ENCODE measurements at places on chromosomes 7 and 10. TPM values are rescaled to one million over a fixed set of nuclear protein-coding genes. Genes with fewer than 3 reads are reported as not detected.

- peaks cover 22% of the 10 kb centered on the region for H3K4me1 ChIP-seq
- H3K4me3 ChIP-seq: no peak overlapping the region
- no peak overlapping the region for H3K27ac ChIP-seq
- no peak for DNase-seq
- H3K27me3 ChIP-seq: no peaks in the 10 kb centered on the region
Measured at GRCh38 chr7:2470204-2471021, 5.8 kb downstream of the GRIFIN start.

DNA sequence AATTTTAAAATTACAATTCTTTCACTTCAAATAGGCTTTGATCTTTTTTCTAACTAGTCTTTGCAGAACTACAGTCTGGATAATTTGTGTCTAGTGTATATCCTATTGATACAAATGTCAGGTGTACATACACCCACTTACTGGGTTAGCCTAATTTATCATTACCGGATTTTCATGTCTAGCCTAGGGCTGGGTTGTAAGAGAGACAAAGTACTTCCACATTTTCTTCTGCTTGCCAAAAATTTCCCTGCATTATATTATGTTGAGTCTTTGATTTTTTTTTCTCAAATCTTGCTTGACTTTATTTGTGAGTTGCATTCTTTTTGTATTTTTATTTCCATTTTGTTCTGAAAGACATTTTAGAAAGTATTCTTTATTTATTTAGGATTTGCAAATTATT lies 284.8 kb upstream of the FZD8 start:
- no peaks in the 10 kb centered on the region for H3K27me3 ChIP-seq
- H3K27ac ChIP-seq: no peak overlapping the region
- H3K4me1 ChIP-seq: peaks cover 10% of the 10 kb centered on the region
- no peak for DNase-seq
- no peak overlapping the region for H3K4me3 ChIP-seq

Gene NEUROD6
- not detected for total RNA-seq

Gene EIF5AL1
- total RNA-seq: 1.7 TPM

Measured in H1 (cell line).